Right ventricle myocardium inferior (tissue), 1 donor: ENCODE measurements at places on chromosomes 6 and 20.
A peak's percentile ranks its signal among the peaks of the same experiment; 100 is the strongest.

DNA sequence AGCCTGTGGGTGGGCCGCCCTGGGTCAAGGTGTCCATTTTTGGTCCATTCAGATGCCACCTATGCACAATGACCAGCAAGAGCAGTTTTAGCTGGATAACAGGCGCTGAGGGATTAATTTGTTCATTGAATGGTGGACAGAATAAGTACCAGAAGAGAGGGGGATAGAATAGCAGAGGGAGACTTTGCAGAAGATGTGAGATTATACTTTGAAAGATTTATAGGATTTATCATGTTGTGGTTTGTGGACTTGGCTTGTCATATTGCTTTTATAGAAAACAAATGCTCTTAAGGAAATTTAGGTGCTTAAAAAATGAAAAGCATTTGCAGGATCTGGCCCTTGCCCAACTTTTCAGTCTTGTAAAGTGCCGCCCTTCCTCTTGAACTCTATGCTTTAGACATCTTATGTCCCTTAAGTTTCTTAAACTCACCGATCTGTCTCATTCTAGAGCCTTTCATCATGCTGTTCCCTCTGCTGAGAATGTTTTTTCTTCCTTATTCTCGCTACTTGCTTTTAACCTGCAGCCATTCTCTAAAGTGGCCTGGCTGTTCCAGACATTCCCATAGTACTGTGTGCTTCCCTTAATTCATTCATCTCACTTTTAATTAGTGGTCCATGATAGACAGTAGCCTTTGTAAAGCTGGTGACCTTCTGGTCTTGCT is 42.5 kb downstream of the CD109 start:
- DNase-seq: no peak

GRCh38 chr6:131678442-131678841 is 22.8 kb downstream of the OR2A4 start:
- no peak for DNase-seq

DNA sequence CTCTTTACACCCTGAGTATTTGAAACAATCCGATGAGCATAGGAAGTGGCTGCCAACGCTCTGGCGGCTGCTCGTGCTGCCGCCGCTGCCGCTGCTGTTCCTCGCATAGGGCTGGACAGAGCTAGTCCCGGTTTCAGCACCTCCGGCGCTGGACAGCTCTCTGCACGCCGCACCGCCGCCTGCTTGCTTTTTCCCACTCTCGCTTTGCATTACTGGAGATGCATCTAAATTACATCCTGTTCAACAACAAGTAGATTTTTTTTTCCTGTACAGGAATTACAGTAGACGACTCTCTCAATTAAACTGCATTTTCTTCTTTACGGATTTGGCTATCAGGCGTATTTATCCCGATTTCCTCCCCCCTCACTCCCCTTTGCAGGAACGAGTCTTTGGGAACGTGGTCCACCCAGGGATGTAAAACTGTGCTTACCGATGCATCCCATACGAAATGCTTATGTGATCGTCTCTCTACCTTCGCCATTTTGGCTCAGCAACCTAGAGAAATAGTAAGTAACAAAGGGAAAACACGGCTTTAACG is 563.8 kb downstream of the LMBRD1 start:
- peak; percentile 85 for DNase-seq

GRCh38 chr6:132005178-132005577 is 54.0 kb upstream of the CCN2 start:
- no peak for DNase-seq

DNA sequence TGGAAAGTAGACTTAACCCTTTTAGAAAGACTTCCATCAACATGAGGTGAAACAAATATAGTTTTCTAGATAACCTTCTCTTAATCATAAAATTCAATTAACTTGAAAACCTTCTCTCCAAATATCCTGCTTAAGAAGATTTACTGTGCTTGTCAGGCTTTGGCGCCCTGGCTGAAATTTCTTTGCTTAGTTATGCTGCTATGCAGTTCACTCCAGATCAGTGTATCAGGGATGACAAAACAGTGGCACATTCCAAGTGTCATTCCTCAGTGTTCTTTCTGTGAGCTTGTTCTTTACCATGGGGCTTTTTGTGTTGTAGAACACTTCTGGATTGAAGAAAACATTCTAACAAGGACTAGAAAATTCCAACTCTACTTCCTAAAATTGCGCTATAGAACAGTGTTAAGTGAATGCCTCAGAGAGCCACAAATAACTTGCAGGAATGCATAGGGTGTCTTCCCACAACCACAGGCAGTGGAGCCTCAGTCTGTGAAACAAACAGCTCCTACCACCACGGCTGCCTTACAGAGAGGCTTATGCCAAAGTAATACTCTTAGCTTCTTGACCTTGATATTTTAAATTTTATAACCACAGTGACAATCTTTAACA is 443.6 kb downstream of the CDC5L start:
- no peak for DNase-seq

DNA sequence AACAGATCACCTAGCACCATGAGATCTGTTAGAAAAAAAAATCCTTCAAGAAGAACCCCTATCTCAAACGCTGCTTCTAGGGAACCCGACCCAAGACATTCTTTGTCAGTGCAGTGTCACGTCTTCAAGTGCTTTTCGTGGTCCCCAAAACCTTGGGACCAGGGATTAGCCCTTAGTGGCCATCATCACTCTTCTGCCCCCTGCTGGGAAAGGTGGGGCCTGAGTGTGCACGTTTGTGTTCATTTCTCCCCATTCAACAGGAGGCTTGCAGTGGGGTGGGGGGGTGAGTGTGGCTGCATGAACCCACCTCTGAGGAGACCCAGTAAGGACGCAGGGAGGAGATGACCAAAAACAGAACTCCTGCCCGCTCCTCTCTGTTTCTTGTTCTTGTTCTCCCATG is 218.2 kb upstream of the RNF24 start:
- DNase-seq: no peak

DNA sequence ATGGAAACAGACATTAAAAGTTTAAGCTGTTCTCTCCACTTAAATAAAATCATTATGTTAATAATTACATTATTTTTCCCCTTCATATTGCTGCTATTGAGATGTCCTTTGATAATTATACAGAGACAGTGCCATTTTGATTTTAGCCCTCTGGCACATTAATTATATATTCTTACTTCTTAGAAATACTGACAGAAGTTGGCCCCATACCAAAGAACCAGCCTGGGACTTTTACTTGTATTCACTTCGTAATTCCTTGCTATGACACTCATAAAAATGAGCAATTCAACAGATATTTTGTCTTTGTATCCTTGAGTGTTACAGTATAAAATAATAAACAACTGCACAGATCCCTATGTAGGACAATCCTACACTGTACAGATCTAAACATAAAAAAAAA is 743.7 kb downstream of the TBC1D32 start:
- no peak for DNase-seq

GRCh38 chr20:48722737-48723191 is 105.0 kb downstream of the PREX1 start:
- peak; percentile 41 for DNase-seq

GRCh38 chr6:8557014-8557748 is 121.8 kb upstream of the SLC35B3 start:
- no peak for DNase-seq

GRCh38 chr6:42599558-42599957 is 35.7 kb downstream of the UBR2 start:
- DNase-seq: no peak

- DNase-seq: no peak
Measured at GRCh38 chr6:145669627-145670034, 65.7 kb downstream of the EPM2A start.

GRCh38 chr6:45717715-45718114 is 297.9 kb downstream of the CLIC5 start:
- no peak for DNase-seq

DNA sequence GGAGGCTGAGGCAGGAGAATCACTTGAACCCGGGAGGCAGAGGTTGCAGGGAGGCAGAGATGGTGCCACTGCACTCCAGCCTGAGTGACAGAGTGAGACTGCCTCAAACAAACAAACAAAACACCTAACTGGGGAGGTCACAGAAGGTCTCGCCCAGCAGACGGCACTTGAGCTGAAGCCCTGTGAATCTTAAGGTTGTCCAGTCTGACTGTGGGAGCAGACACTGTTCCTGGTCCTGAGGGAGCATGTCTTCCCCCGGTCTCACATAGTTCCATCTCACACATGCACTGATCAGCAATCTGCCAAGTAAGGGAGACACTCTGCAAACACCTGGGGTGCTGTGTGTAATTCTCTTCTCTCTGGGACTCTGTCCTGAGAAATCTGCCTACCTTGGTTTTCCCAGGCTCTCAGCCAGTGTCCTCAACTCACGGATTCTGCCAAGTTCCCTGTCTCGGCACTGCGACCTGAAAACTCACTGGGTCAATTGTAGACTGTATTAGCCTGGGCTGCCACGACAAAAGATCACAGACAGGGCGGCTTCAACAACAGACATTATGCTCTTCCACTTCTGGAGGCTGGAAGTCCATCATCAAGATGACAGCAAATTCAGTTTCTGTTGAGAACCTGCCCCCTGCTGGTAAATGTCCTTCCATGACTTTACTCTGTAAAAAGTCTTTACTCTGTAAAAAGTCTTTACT is 94.3 kb downstream of the JPH2 start:
- DNase-seq: no peak

DNA sequence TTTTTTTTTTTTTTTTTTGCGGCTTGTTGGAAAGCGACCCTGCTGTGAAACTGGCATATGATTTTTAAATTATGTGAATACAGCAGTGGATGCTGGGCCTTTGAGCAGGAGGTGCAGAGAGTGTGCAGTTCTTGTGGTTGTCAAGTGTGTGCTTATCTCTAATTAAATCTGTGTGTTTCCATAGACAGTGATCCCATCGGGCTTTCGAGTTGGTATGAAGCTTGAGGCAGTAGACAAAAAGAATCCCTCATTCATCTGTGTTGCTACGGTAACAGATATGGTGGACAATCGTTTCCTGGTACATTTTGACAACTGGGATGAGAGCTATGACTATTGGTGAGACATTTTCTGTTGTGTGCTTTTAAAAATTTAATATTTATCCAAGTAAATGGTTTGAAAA is 52.4 kb downstream of the L3MBTL3 start:
- DNase-seq: no peak

GRCh38 chr20:23131766-23132165 is 45.6 kb upstream of the CD93 start:
- no peak for DNase-seq

GRCh38 chr6:151372164-151372563 is 19.2 kb downstream of the ZBTB2 start:
- DNase-seq: no peak

DNA sequence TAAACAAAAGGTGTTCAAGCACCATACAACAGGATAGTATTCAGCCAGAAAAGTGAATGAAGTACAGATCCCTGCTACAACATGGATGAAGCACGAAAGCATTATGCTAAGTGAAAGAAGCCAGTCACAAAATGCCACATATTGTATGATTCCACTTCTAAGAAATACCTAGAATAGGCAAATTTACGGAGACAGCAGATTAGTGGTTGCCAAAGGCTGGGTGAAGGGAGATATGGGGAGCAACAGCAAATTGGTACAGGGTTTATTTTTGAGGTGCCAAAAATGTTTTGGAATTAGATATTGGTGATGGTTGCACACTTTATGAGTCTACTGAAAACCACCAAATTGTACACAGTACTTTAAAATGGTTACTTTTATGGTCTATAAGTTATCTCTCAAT is 23.2 kb downstream of the MAP3K5 start:
- DNase-seq: no peak
